Progenitor cell of endocrine pancreas (in vitro differentiated cells): ENCODE measurements at places on chromosomes 16 and 17. TPM values are rescaled to one million over a fixed set of nuclear protein-coding genes. Genes with fewer than 3 reads are reported as not detected.
A peak's percentile ranks its signal among the peaks of the same experiment; 100 is the strongest.

DNA sequence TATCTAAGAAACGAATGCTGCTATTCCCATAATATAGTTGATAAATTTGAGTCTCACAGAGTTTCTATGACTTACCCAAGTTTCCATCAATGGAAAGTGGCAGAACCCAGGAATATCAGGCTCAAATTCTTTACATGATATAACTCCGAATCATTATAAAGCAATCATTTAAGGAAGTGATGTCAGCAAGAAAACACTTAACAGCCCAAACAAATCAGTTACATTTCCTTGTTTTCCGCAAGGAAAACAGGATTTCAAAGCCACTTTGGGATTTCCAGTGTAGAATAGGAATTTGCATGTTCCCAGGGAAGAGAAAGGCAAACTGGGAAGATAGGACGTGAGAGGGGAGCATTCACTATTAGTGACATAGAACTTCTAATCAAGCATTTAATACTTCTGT, 311.4 kb upstream of the GOT2 start:
- no peak for DNase-seq

DNA sequence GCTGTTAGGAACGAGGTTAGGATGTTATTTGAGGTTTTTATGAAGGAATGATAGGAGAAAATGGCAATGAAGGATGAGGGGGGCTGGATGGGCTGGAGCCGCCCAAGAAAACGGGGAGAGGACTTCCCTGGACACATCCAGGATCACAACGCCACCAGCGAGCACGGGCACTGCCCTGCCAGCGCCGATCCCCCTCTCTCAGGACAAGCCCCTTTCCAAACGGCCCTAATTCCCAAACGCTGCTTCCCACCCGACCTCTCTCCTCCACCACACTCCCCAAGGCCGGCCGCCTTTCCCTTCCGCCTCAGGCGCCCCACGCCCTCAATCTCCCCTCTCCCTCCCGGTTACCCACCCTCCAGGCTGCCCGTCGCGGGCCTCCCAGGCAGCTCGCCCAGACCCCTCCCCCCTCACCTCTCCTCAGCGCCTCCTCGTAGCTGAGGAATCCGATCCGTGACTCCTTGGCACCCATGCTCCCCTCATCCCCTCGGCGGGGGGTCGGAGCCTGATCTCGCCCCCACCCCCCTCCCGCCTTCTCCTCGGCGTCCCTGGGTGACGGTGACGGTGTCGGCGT, 377 bp downstream of the USP32 start:
- DNase-seq = peak; percentile 71

- DNase-seq = no peak
Observed at GRCh38 chr17:77462553-77463497, 322.1 kb downstream of the SEC14L1 start.

- DNase-seq = no peak
Observed at GRCh38 chr17:57459286-57459915, 203.1 kb downstream of the MSI2 start.

The SLC47A1 gene
- 1.1 and 2.3 TPM in 2 replicates for total RNA-seq

- no peak for DNase-seq
Observed at GRCh38 chr17:75024686-75025397, 12.4 kb downstream of the MRPL58 start.

GRCh38 chr16:10280262-10281170, 98.3 kb upstream of the GRIN2A start:
- no peak for DNase-seq

- DNase-seq = no peak
Observed at GRCh38 chr16:62254372-62254771, 218.1 kb upstream of the CDH8 start.

- DNase-seq = peak; percentile 69
Observed at GRCh38 chr17:46002311-46002972, 3.4 kb downstream of the STH start.

- DNase-seq = no peak
Observed at GRCh38 chr17:58329810-58330537, 1.4 kb upstream of the TSPOAP1 start.

The IGSF6 gene
- not detected in 2 replicates for total RNA-seq

GRCh38 chr17:9729034-9729650, 62.2 kb downstream of the DHRS7C start:
- DNase-seq = no peak

DNA sequence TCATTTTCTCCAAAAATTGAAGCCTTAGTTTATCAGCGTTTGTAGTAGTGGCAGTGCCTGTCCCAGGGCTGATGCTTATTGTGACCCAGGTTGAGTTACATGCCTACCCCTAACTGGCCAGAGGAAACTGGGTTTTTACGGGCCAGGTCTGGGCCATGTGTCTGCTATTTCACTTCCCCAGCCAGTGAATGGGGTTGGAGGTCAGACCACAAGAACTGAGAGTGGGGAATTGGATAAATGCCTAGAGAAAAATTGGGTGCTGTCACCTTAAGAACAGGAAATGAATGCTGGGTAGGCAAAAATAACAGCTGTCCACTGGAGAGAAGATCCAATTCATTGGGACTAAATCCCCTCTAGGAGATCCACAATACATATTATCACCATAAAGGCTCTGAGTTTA, 5.2 kb downstream of the ADPRM start:
- no peak for DNase-seq

The SP6 gene
- 0.74 and 1.1 TPM in 2 replicates for total RNA-seq

- DNase-seq = no peak
Observed at GRCh38 chr16:86316967-86317812, 193.1 kb upstream of the FOXF1 start.

The KREMEN2 gene
- 0.31 and 0.47 TPM in 2 replicates for total RNA-seq

The TXNDC17 gene
- 104 and 105 TPM in 2 replicates for total RNA-seq
